ENCODE measurements at places on chromosomes 5 and 9. TPM values are rescaled to one million over a fixed set of nuclear protein-coding genes. Genes with fewer than 3 reads are reported as not detected.

BRINP1 gene
- polyA plus RNA-seq = not detected

DNM1 gene
- polyA plus RNA-seq = 0.18 TPM

PPP3R2 gene
- not detected for polyA plus RNA-seq

CDH6 gene
- not detected for polyA plus RNA-seq

C9 gene
- polyA plus RNA-seq = not detected

SLC27A6 gene
- polyA plus RNA-seq = not detected

WWC1 gene
- 0.09 TPM for polyA plus RNA-seq

CCDC192 gene
- not detected for polyA plus RNA-seq

FAM78A gene
- polyA plus RNA-seq = 18.3 TPM

RASEF gene
- polyA plus RNA-seq = not detected

RMI1 gene
- polyA plus RNA-seq = 5.4 TPM

SEMA5A gene
- polyA plus RNA-seq = not detected

ZNF366 gene
- not detected for polyA plus RNA-seq

GLRX gene
- polyA plus RNA-seq = 113 TPM

CCDC171 gene
- polyA plus RNA-seq = 0.18 TPM

OLFM1 gene
- 0.20 TPM for polyA plus RNA-seq

GCNT1 gene
- 4.6 TPM for polyA plus RNA-seq

PRLR gene
- polyA plus RNA-seq = not detected

SH2D3C gene
- polyA plus RNA-seq = 76.1 TPM

ALDH7A1 gene
- 5.6 TPM for polyA plus RNA-seq

INSYN2B gene
- not detected for polyA plus RNA-seq

SLC1A3 gene
- polyA plus RNA-seq = not detected

ANKRD18B gene
- polyA plus RNA-seq = not detected

PLAC8L1 gene
- polyA plus RNA-seq = not detected

POLR3G gene
- 2.8 TPM for polyA plus RNA-seq

PRRC2B gene
- 34.1 TPM for polyA plus RNA-seq

PKD2L2 gene
- polyA plus RNA-seq = 0.46 TPM

PCDHGB7 gene
- polyA plus RNA-seq = 0.21 TPM

ADRB2 gene
- 9.1 TPM for polyA plus RNA-seq

LMAN2 gene
- 171 TPM for polyA plus RNA-seq

SPINK5 gene
- not detected for polyA plus RNA-seq

PCDHB9 gene
- polyA plus RNA-seq = 0.31 TPM

PCDHB4 gene
- not detected for polyA plus RNA-seq
